GM10248 (cell line): ENCODE measurements at places on chromosomes 11 and 22.
A peak's percentile ranks its signal among the peaks of the same experiment; 100 is the strongest.

DNA sequence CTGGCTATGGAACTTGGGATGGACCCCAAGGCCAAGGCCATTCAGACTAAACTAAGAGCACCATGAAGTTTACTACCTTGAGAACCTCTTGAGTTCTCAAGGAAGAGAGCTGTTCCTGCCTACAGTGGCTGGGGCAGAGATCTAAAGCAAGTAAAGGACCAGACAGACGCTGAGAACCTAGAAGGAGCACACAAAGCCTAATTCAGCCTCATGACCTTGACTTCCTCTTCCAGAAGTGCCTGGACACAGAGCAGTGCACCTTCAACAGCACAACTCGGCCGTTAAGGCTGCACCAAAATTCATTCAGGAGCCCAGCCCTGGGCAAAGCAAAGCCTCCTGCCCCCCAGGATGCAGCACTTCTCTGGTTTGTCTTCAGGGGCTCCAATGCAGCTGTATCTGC, 82.9 kb upstream of the AKIP1 start:
- no peak for DNase-seq

DNA sequence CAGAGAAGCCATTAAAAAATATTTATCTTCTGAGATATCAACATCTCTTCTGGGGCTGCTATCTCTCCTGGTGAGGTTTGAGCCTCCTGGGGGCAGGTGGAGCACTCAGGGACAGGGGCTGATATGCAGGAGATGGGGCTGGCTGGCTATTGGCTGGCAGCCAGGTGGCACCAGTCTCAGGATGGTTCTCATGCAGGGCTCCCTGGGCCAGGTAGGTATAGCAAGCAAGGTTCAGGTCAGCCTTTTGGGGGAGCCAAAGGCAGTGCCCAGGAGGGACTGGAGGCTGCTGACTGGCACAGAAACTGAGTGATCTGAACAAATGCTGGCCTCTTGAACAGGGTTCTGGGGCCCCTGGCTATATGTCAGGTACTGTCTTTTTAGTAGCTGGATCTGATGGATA, 29.7 kb upstream of the EMSY start:
- no peak for DNase-seq

DNA sequence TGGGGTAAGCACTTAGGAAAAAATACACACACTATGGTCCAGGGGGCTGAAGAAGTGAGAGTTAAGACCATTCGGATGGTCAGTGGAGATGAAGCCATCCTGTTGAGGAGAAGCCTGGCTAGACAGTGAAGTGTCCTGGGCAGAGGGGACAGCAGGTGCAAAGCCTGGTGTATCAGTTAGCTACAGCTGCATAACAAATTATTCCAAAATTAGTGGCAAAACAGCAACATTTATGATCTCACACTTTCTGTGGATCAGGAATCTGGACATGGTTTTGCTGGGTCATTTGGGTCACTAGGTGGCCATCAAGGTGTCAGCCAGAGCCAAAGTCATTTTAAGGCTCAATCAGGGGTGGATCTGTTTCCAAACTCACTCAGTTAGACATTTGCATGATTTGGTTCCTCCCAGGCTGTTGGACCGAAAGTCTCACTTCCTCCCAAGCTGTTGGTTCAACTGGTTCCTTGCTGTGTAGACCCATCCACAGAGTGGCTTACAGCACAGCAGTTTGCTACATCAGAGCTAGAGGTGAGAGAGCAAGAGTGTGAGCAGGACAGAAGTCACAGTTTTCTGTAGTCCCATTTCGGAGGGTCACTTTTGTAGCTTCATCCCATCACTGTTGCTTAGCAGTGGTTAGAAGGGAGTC, 80.1 kb upstream of the ALX4 start:
- no peak for DNase-seq

- DNase-seq, result no peak
Measured at GRCh38 chr11:132852361-132852760, 679.9 kb downstream of the OPCML start.

DNA sequence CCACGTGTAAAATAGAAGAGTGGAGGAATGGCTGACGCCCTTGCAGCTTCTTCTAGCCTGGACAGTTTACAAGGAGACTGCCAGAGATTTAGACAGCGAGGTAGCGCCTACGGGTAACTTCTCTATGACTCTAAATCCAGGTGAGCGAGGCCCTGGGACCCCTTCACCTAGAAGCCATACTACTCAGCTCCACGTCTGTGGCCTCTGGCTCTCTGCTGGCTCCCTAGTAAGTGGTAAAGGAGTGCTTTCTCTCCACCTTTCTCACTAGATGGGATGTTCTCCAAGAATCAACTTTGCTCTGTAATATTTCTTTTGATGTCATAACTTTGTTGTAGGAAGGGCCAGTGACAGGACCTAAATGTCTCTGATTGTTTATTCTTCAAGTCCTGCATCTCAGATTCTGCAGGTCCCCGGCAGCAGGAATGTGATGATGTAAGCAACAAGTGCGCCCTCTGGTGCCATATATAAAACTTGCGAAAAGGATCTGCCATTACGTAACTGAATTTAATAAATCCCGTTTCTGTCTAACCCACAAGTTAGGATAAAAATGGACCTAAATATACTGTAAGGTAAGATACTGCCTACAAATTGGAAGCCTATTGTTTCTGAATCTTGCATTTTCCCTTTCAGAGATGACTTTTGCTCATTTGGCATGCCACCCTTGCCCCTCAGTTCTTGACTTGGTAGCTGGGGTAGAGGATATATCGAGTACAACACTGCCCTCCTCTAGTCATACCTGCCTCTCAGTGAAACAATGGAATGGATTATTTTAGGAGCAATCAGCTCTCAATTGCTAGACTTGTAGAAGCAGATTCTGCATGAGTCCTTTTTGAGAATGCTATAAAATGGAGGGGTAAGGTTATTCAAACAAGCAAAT, 11.0 kb upstream of the PTPN5 start:
- DNase-seq, result peak; percentile 53

DNA sequence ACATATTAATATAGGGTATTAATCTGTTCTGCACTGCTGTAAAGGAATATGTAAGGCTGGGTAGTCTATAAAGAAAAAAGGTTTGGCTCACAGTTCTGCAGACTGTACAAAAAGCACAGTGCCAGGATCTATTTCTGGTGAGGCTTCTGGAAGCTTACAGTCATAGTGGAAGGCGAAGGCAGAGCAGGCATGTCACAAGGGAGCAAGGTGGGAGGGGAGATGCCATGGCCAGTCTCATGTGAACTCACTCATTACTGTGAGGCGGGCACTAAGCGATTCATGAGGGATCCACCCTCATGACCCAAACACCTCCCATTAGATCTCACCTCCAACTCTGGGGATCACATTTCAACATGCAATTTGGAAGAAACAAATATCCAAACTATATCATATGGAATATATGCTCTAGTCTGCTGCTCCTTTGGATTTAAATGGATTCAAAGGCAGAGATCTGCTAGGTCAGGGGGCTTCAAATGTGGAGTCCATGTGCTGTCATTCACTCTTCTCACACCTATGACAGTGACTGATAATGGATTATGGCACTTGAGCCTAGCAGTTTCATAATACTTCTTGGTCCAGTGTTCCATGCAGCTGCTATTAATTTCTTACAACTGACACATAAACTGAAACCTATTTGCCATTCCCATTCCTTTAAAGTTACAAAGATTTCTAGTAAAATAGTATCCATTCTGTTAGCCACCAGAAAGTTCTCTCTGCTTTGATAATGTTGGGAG, 146.0 kb downstream of the ATG16L2 start:
- DNase-seq, result no peak

DNA sequence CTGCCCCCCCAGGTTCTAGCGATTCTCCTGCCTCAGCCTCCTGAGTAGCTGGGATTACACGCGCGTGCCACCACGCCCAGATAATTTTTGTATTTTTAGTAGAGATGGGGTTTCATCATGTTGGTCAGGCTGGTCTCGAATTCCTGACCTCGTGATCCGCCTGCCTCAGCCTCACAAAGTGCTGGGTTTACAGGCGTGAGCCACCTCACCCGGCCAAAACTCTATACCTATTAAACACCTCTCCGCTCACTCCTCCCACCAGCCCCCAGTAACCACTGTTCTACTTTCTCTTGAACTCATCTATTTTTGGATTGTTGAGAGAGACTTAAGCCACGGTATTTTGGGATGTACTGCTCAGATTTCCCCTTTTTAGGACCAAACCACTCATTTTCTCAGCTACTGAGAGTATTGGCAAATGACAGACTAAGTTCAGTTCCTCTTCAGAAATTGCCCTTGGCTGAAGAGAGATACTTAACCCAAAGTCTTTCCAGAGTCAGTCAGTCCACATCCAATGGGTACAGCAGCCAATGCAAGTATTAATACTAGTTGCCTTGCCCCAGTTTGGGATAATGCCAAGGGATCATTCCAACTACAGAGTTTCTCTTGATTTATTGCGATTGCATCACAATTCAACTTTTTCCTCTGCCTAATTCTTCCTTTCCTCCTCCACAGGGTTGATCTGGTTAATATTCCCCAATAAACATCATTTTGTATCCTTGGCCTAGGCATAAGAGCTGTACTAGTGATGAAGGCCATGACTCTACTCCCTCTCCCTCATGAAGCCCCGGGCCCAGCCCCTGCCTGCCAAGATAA, 36.8 kb upstream of the CSTF3 start:
- DNase-seq, result no peak

DNA sequence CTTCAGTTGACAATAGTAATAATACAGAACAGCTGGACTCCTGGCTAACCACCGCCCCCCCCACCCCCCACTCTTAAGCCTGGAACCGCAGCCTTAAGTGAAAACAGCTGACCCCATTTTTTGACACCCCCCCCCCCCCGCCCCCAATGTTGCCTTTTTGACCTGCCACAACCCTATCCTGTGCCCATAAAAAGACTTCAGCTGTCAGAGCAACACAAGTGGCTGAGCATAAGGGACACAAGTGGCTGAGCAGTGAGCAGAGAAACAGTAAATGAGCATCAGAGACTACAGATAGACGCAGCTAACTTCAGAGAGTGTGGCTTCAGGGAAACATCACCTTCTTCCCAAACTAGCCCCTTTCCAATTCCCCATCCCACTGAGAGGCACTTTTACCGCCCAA, 1493.8 kb downstream of the LRRC4C start:
- DNase-seq, result no peak

DNA sequence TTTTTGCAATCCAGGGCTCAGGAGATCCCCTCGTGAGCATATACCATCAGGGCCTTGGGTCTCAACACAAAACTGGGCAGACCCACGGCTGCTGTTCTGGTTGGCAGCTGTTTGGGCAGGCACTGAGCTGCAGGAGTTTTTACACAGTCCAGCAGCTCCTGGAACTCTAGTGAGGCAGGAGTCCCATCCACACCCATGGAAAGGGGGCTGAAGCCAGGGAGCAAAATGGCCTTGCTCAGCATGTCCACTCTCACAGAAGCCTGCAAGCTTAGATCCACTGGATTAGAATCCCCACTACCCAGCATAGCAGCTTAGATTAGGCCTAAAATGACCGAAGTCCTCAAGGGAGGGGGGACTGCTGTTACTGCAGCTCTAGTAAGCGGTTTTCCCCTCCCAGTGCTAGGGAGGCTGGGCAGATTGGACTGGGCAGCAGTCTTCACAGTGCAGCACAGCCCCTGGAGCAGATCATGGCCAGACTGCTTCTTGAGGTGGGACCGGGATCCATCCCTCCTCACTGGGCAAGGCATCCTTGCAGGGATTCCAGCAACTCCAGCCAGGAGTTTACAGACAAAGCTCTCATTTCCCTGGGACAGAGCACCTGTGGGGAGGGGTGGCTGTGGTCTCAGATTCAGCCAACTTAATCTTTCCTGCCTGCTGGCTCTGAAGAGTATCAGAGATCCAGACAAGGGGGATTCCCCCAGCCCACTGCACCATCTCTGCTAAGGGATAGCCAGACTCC, 36.4 kb upstream of the CARD16 start:
- DNase-seq, result no peak

DNA sequence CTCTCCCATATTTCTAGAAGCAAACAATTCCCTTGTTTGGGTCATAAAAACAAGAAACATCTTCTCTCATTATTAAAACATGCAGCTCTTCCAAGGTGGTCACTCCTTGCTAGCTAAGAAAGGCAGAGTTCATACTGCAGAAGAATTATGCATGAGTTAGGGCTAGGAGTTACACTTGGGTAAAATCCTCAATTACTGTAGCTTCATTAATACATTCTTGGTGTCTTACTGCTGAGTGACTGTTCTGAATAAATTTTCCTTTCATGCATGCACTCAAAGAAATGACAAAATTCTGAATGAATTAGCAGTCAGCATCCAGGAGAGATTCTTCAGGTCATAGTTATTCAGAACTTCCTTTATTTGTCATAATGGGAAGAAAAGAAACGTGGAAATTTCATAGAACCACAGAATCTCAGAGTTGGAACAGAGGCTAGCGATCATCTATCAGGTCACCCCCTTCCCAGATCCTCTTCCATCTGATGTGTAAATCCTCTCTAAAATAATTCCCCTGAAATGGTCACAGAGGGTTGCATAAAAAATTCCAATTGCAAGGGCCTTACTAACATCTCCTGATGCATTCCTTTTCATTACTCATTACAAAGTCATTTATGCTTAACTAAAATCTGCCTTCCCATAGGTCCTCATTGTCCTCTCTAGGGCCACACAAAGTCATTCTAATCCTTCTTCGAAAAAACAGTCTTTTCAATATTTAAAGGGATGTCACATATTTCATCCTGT, 771.5 kb downstream of the DLG2 start:
- DNase-seq, result no peak

GRCh38 chr11:4932751-4933150, 8.6 kb upstream of the OR51G1 start:
- DNase-seq, result no peak

DNA sequence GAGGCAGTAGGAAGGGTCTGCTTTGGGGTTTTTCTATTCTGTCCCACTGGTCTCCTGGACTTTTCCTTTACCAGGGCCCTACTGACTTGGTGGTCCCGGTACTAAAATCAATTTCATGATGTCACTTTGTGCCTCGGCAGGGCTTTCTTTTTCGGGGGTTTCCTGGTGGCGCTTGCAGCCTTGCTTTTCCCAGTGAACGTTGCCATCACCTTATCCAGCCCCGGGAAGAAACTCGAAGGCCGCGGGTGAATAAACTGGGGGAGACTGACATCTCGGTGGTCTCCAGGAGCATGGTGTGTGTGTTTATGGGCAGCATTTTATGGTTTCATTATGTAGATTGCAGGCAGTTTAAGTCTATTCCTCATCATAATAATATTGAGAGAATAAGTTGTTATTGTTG, 84.4 kb downstream of the KCNQ1 start:
- DNase-seq, result no peak

DNA sequence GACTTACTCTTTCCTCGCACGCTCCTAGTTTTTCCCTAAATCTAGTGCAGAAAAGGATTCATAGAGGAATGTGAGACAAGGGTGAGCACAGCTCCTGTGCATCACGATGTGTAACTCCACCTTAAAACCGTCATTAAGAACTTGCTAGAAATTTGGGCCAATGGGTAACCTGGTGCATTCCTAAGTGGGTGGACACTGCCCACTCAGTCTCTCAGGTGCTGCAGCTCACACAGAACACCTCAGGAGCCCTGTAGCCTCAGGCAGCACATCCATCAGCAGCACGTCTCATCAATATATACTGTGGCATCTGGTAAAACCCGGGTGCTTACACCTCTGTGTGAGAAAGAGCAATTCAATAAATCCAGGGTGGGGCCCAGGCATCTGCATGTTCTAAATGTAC, 12.4 kb downstream of the POU2AF3 start:
- DNase-seq, result no peak

DNA sequence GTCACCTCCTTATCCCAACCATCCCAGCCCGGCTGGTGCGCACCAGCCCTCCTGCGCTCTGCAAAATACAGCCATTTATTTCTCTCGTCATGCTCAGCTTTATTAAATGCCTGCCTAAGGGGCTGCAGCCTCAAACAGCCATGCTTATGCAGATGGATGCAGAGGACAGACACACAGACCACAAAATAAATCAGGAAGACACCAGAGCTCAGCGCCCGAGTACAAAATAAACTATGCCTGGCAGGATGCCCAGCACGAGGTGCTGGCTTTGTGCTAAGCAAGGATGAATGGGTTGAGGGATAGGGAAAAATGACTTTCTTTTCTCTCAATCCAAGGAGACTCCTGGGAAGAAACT, 70.5 kb downstream of the RPUSD4 start:
- DNase-seq, result no peak
